Activated CD8-positive, alpha-beta memory T cell treated with anti-CD3 and anti-CD28 coated beads for 48 hours (primary cell): ENCODE measurements at places on chromosomes 12 and 14.

GRCh38 chr12:64077922-64078321 lies 144.2 kb downstream of the KICS2 start:
- no peak for DNase-seq

- no peak for DNase-seq
Measured at GRCh38 chr12:113990250-113991223, 24.4 kb upstream of the RBM19 start.

- no peak for DNase-seq
Measured at GRCh38 chr12:27868139-27868538, 88.1 kb upstream of the MANSC4 start.

GRCh38 chr14:59463787-59464485 lies 1.2 kb downstream of the GPR135 start:
- DNase-seq = peak; percentile 21

GRCh38 chr12:111041091-111041490 lies 120.7 kb upstream of the MYL2 start:
- DNase-seq = no peak

DNA sequence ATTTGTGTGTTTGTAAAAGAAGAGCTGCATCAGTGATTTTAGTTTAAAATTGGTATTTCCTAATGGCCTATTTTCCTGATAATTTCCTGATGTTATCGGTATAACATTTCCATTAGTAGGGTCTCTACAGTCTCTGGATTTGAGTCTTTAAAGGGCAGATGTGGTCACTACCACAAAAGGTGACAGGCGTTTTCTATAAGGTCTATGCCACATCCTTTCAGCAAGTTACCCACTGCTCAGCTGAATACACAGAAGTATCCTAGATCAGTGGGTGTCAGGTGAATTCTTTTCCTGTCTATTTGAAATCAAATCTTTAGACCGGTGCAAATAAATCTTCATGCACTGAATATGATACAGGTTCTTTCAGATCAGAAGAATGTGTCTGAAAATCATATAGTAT lies 90.2 kb downstream of the LIN7A start:
- DNase-seq = no peak

GRCh38 chr14:104422837-104423681 lies 156.5 kb upstream of the C14orf180 start:
- no peak for DNase-seq
